ENCODE measurements at places on chromosomes 7 and 10.

DNA sequence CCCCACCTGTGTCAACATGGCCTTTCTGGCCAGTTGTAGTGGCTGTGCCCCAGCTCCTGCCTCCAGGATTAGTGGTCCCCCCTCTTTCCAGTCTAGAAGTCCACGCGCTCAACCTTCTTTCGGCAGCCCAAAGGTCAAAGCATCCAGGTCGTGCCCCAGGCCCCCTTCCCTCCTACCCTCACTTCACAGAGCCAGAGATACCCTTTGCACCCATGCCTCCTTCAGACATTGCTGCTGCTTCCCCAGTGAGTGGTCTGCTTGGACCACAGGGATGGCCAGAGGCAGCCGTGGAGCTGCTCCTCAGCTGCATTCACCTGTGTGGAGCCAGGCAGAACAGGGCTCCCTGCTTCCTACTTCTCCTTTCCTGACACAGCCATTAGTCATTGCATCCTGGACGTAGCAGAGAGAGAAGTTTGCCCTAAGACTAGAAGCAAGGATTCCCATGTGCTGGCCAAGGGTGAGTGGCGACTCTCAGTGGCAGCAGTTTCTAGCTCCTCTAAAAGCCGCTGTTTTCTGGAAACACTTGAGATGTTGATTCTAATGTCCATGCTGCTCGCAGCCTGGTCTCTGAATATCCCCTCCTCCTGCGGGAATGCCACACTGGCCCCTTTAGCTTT, 243.1 kb upstream of the SHH start:
- no peak for DNase-seq

DNA sequence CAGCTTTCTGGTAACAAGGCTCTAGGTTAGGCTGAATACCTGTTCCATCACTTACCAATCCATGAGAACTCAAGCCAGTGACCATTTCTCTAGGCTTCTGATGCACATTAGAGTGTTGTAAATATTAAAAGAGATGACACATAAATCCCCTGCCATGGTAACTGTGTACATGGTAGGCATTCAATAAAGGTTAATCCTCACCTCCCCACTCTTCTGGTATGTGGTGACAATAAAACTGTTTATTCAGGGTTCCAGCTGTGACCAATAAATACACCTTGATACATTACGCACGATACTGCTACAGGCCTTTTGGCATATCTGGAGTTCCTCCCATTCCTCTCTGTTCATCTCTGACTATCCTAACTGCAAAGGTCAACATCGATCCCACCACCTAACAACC, 171.9 kb downstream of the SRPK2 start:
- DNase-seq, result no peak

DNA sequence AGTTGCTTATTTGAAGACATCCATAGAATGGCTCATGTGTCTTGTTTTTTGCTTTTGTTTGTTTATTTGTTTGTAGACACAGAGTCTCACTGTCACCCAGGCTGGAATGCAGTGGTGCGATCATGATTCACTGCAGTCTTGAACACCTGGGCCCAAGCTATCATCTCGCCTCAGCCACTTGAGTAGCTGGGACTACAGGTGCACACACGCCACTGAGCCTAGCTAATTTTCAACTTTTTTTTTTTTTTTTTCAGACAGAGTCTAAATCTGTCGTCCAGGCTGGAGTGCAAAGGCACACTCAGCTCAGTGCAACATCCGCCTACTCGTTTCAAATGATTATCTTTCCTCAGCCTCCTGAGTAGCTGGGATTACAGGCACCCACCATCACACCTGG, 83.3 kb upstream of the KLF6 start:
- DNase-seq, result no peak

GRCh38 chr7:16462431-16462889, 3.1 kb downstream of the SOSTDC1 start:
- no peak for DNase-seq
